ENCODE measurements at places on chromosomes 3 and 15.

GRCh38 chr3:28907616-28908015 lies 373.3 kb upstream of the RBMS3 start:
- no peak for DNase-seq

GRCh38 chr15:39947401-39948197 lies 13.7 kb downstream of the EIF2AK4 start:
- no peak for DNase-seq

- DNase-seq, result no peak
Measured at GRCh38 chr3:127000119-127000518, 17.2 kb downstream of the PLXNA1 start.

DNA sequence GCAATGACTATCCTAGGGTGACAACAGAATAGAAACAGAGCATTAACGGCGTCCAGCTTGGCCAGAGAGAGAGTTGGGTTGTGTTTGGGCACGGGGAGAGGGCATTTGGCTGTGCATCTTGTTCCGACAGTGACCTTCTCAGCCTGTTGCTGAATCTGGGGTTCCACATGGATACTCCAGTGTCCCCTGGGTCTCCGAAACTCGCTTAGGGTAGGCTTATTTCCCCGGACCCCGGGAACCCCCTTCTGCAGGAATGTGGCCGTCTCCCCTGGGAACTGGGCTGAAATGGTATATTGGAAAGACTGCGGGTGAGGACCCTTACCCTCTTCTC lies 7.9 kb downstream of the SHOX2 start:
- no peak for DNase-seq

- DNase-seq, result no peak
Measured at GRCh38 chr15:40010686-40011085, 28.3 kb downstream of the SRP14 start.

DNA sequence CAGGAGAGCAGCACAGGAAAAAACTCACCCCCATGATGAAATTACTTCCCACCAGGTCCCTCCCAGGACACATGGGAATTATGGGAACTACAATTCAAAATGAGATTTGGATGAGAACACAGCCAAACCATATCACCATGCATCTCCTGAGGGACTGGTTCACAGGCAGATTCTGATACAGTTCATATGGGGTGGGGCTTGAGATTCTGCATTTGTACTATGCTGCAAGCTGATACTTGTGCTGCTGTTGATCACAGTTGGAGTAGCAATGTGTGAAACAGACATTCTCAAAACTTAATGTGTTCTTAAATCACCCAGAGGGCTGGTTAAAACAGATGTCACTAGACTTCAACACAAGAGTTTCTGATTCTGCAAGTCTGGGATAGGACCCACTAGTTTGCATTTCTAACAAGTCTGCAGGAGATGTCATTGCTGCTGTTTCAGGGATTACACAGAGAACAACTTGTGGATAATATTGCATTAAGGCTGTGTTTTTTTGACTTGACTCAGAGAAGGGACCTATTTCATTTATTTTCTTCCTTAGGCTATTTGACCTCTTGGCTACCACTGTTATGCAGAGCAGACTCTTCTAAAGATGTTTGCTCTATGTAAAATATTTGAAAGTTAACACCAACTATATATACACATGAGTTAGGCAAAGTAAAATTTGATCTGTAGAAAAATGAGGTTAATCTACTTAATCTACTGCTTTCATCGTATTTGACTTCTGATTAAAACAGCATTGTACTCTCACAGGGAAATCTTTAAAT lies 194.2 kb upstream of the CNTN3 start:
- DNase-seq, result no peak

DNA sequence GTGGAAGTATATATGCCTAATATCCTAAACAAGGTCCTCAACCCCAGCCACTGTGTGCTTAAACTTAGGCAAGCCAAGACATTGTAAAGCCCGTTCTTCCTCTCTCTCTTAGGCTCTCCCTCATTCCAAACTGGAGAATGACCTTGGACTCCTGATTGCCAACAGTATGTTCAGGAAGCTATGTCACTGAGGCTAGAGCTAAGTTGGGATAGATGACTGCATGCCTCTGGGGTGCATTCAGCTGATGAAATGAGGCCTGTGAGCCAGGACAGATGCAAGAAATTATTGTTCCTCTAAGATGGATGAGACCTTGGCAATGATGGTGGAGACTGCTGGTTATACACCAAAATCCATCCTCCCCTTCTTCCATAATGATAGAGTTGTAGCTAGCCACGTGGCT lies 27.9 kb upstream of the TBC1D21 start:
- DNase-seq, result no peak

- no peak for DNase-seq
Measured at GRCh38 chr3:43155464-43156121, 49.7 kb upstream of the POMGNT2 start.

DNA sequence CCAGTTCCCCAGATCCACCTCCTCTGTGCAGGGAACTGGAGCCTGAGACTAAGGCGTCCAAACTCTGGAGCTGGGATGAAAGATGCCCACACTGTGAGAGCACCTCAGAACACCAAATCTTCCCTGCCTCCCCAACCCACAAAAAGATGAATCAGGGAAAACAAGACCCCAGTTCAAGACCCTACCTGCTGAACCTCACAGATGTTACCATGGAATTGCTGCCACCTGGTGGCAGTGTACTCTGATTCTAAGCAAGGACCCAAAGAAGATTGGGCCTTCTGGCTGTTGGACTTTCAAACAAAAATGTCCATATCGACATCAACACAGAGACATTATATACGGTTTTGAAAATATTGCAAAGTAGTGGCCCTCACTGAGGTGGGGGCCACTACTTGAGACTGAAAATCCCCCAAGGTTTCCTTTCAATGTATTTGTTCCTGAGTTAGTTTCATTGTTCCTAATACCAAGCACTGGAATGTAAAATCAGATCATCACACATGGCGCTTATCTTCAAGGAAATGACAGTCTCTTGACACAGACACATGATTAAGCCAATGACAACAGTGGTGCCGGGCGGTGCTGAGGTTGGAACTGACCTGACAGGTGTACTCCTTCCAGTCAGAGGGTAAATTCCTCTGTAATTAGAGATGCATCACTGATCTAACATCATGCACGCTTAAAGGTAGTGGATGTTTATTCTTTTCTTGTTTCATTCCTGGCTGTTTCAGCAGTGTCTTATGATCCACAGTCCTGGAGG lies 67.6 kb downstream of the SLC6A11 start:
- DNase-seq, result no peak

- no peak for DNase-seq
Measured at GRCh38 chr3:122755491-122755890, 38.1 kb downstream of the HSPBAP1 start.

GRCh38 chr3:107421170-107421792 lies 44.0 kb downstream of the CCDC54 start:
- DNase-seq, result no peak

DNA sequence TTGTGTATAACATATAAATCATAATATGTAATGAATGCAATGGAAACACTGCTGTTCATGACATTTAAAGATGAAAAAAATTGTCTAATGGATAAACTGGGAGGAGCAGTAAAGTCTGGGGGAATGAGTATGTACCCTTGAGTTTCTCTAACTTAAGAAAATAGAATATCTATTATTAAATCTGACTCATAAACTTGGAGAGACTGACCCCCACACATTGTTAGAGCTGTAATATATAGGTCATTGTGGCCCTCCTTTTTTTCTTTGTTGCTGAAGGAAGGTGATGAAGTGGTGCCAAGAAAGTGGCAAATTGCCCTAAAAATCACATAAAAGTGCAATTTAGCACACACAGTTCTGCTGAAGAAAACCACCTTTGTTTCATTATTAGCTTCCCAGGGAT lies 389.8 kb upstream of the RARB start:
- no peak for DNase-seq

DNA sequence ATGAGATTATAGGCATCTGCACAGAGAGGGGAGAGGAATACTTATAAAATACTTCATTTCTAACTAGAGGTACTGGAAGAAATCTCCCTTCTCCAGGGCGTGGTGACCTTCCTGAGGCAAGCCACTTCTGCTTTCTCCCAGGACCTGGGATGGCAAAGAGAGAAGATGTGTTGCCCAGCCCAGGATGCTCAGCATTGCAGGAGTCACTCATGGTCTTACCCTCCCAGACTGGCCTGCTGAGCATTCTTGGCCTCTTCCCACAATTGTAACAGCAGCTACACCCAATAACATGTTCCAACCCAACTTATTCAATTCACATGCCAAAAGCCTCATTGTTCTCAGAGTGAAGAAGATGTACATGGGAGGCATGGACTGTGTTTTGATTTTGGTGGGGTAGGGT lies 37.9 kb downstream of the IL20RB start:
- no peak for DNase-seq

DNA sequence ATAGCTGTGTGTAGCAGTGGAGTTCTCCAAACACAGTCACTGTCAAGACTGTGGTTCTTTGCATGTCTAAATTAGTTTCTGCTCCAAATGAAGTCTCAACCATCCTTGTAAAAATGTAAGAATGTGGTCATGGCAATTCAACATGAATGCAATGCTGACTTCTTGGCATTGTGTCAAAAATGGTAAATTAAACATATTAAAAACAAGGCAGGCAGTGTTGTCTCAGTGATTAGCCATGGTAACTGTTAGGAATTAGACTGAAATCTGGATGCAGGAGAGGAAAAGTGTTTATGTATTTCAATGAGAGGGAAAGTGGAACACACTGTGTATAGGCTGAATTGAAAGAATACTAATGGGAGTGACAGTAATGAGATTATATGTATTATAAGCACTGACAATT lies 597.2 kb downstream of the EDEM1 start:
- DNase-seq, result no peak

- DNase-seq, result no peak
Measured at GRCh38 chr3:50930371-50931208, 255.9 kb downstream of the DOCK3 start.

DNA sequence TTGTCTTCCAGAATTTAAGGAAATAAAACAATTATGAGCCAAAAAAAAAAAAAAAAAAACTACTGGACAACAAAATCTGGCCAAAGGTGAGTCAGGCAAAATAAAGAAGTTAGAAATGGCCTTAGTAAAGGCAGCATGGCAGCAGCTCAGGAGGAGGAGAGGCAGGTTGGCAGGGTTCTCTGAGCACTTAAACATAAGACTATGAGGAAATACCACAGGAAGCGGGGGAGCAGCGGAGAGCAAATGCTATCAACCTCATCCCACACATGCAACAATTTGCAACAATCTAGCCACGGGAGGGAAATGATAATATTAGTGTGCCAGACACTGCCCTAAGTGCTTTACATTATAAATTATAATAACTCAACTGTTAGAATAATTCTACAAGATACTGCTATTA lies 247.3 kb upstream of the NSMCE3 start:
- DNase-seq, result no peak

- no peak for DNase-seq
Measured at GRCh38 chr3:30779686-30780287, 114.7 kb downstream of the GADL1 start.

- DNase-seq, result no peak
Measured at GRCh38 chr15:41992803-41993190, 20.4 kb upstream of the EHD4 start.

DNA sequence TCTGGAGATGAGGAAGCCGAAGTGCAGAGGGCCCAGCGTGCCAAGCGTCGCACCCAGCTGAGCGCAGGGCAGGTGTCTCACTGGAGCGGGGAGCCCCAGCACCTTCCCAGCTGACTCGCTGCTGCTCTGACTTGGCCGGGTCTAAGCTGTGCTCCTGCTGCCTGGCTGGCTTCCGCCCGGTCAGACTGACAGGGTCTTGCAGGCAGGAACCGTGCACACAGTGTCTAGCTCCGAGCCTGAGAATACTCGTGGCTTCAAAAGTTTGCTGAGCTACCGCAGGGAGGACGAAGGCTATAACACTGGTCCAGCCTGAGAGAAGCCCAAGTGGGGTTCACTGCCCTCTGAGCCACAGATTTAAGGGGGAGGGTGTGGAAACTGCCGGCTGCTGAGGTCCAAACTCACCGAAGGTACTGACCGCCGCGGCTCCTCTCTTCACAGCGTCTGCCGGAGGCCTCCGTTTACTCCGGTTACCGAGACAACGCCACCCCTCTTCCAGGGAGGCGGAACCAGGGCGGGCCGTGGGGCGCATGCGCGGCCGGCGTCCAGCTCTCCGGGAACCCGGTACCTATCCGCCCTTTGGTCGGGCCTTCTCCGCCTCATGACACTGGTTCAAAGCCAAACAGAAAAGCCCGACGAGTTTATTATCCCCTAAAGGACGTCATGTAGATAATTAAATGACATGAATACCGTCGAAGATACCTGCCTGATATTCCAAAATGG lies at the start of gene CFAP44:
CFAP44 (minus strand) TSS at position 443 of the 720 bp plus-strand sequence. CDS start 7,829 bp downstream, outside the sequence.
- DNase-seq, result no peak

DNA sequence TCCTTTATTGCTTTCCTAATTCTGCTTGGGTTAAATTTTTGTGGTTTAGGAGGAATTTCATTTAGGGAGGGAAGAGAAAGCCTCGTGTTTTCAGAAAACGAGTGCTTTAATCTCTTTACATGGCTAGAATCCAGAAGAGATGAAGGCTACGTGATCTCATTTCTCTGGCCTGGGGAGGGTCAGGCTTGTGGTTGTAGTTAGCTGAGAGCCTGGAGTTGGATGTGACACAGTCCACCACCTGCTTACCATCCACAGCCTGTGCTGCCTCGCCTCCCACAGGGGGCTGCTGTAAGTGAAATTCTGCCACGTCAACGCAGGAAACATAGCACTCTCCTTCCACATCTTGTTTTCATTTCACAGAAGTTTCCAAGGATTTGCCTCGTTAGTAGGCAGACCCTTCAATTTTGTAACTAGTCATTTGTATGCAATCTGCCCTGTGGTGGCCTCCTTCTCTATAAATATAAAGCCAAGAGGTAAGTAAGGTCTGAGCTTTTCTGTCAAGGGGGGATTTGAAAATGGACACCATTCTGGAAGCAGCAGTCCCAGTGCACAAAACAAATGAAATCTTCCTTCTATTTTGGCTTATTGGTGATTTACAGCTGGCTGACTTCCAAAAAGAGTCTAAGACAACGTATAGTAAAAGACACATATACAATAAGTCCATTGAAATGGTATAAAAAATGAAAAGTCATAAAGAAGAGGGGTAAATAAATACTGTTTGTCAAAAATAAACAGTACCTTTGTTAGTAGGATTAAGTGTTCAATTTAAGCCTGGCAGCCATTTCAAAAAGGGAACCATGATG lies 3.4 kb downstream of the GXYLT2 start:
- no peak for DNase-seq

Data from esophagus squamous epithelium (tissue), 5 donors.